ENCODE measurements at places on chromosomes 2 and 18. TPM values are rescaled to one million over a fixed set of nuclear protein-coding genes. Genes with fewer than 3 reads are reported as not detected.

TMEM127 gene
- total RNA-seq = 43.0 TPM

SP9 gene
- total RNA-seq = not detected

LAMA3 gene
- not detected for total RNA-seq

KIF5C gene
- 17.0 TPM for total RNA-seq

GRCh38 chr2:162328424-162329157 lies 10.1 kb upstream of the IFIH1 start:
- DNase-seq = no peak

- peaks cover 11% of the 10 kb centered on the region for H3K36me3 ChIP-seq
- H3K27ac ChIP-seq = peak overlapping the region; percentile 95
- DNase-seq = no peak
- H3K27me3 ChIP-seq = no peaks in the 10 kb centered on the region
These were observed 33.4 kb downstream of the ARHGAP25 start for GRCh38 chr2:68767996-68768395.

- peaks cover 19% of the 10 kb centered on the region for H3K4me1 ChIP-seq
- no peaks in the 10 kb centered on the region for H3K27me3 ChIP-seq
- DNase-seq = no peak
- no peak overlapping the region for H3K27ac ChIP-seq
- no peaks in the 10 kb centered on the region for H3K36me3 ChIP-seq
These were observed 1.3 kb downstream of the LAMA3 start for GRCh38 chr18:23690505-23691068.

- no peaks in the 10 kb centered on the region for H3K27me3 ChIP-seq
- H3K27ac ChIP-seq = peak overlapping the region; percentile 79
- DNase-seq = peak; percentile 62
- H3K36me3 ChIP-seq = no peaks in the 10 kb centered on the region
- peaks cover 38% of the 10 kb centered on the region for H3K4me1 ChIP-seq
- H3K4me3 ChIP-seq = no peak overlapping the region
These were observed 118.6 kb downstream of the ANKRD44 start for GRCh38 chr2:197191940-197192322.

DNA sequence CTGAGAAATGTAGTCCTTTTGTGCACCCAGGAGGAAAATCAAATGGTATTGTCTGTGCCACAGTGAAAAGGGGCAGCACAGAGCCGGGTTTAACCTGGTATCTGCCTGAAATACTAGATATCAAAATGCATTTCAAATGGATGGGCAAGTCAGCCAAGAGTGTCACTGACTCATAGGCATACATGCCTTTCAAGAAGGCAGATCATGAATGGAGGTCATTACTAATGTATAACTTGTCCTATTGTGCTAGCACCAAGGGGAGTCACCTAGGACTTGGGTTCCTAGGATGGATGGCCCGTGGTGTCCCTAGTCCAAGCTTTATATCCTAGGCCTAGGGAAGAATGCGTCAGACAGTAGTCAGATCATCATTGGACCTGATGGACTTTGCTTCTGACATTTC lies 49.9 kb downstream of the TCF7L1 start:
- H3K27ac ChIP-seq = no peak overlapping the region
- no peak for DNase-seq
- no peaks in the 10 kb centered on the region for H3K36me3 ChIP-seq
- no peak overlapping the region for H3K4me3 ChIP-seq
- no peaks in the 10 kb centered on the region for H3K27me3 ChIP-seq

DNA sequence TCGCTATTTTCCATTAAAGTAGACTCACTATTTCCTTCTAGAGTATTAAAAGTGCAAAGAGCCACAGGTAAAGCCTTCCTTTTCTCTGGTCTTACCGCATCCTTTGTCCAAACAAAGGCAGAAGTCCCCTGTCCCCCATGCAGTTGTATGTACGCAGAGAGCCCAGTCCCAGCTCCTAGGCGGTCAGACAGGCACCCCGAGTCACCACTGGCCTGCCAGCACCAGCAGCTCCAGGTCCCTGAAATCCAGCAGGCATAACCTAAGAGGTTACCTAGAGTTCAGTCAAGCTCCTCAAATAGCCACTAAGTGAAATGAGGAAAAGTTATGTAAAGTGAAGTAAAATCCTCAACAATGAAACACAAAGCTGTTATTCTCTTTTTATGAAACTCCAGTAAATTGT lies 60.4 kb upstream of the TWIST2 start:
- no peak for DNase-seq
- no peak overlapping the region for H3K27ac ChIP-seq
- no peak overlapping the region for H3K4me3 ChIP-seq
- H3K36me3 ChIP-seq = no peaks in the 10 kb centered on the region
- H3K27me3 ChIP-seq = peaks cover 28% of the 10 kb centered on the region

GRCh38 chr2:21165350-21165749 lies 41.6 kb downstream of the TDRD15 start:
- H3K27ac ChIP-seq = no peak overlapping the region
- H3K4me3 ChIP-seq = no peak overlapping the region
- no peaks in the 10 kb centered on the region for H3K4me1 ChIP-seq
- no peaks in the 10 kb centered on the region for H3K36me3 ChIP-seq

- no peaks in the 10 kb centered on the region for H3K27me3 ChIP-seq
- H3K27ac ChIP-seq = no peak overlapping the region
- H3K4me1 ChIP-seq = peaks cover 8% of the 10 kb centered on the region
These were observed 5.6 kb downstream of the CROCC2 start for GRCh38 chr2:240911641-240912265.

DNA sequence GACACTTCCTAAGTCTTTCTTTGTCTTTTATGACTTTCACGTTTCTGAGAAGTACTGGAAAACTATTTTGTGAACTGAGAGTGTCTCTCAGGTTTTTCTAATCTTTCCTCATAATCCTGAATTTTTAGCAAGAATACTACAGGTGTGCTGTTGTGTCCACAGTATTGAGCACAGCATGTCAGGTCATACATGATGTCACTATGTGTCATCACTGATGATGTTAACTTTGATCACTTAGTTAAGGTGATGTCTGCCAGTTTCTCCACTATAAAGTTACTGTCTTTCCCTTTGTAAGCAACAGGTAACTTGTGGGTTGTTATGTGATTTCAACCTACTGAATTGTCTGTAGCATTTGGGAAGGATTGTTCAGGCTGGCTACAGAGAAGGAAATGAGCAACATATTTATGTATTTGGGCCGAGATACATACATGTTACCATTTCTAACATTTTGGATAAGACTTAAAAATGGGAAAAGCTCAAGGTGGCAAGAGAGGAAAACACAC lies 11.1 kb downstream of the MATN3 start:
- H3K4me3 ChIP-seq = no peak overlapping the region
- H3K36me3 ChIP-seq = no peaks in the 10 kb centered on the region
- H3K27ac ChIP-seq = no peak overlapping the region
- DNase-seq = no peak

GRCh38 chr2:113711851-113712250 lies 44.6 kb downstream of the SLC35F5 start:
- H3K4me3 ChIP-seq = no peak overlapping the region
- H3K36me3 ChIP-seq = peaks cover 17% of the 10 kb centered on the region
- DNase-seq = no peak
- H3K27me3 ChIP-seq = no peaks in the 10 kb centered on the region
- H3K4me1 ChIP-seq = no peaks in the 10 kb centered on the region
- no peak overlapping the region for H3K27ac ChIP-seq

DNA sequence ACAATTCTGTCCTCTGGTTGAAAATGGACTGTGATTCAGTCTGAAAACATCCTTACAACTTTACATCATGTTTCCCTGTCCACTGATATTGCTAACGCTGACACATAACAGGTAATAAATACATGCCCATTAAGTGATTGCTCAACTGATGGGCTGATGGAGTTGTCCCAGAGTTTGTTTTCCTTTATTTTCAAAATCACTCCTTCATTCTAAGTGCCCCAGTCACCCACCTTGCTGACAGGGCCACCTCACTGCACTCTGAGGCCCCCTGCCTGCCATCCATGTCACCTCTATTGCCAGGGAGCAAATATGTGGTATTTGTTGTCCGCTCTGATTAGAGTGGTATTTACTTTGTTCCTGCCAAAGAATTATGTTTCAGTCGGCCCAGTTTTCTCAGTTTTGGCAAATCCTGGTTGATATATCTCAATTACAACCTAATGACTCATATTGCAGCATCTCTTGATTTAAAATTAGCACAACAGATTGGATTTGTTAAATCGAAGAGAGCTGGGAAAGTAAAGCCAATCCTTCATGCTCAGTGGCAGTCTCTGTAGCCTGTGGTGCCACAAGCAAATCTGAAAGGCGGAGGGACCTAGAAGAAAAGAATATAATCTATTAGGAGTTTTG lies 105.1 kb downstream of the RDH14 start:
- no peaks in the 10 kb centered on the region for H3K4me1 ChIP-seq
- no peaks in the 10 kb centered on the region for H3K36me3 ChIP-seq
- DNase-seq = no peak
- H3K27me3 ChIP-seq = peaks cover 3% of the 10 kb centered on the region

- H3K36me3 ChIP-seq = no peaks in the 10 kb centered on the region
- H3K27me3 ChIP-seq = peaks cover 8% of the 10 kb centered on the region
- H3K4me3 ChIP-seq = no peak overlapping the region
- DNase-seq = no peak
- no peaks in the 10 kb centered on the region for H3K4me1 ChIP-seq
- no peak overlapping the region for H3K27ac ChIP-seq
These were observed 121.2 kb downstream of the NRP2 start for GRCh38 chr2:205803500-205803899.

DNA sequence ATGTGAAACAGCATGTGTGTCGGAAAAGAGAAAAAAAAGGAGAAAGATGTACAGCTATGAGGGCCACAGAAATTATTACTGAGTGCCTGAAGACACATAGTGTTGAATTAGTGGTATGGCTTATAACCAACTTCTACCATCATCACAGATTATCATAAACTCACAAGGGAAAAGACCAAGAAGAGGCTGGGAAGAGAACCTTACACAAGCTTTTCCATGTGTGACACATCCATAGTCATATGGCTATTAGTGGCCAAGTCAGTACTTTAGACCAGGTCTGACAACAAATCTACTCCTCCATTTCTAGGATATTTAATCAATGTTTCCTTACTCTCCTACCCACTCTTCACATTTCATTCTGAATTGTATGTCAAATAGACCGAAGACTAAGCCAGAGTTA lies 3.5 kb upstream of the GALNT5 start:
- no peaks in the 10 kb centered on the region for H3K4me1 ChIP-seq
- no peak for DNase-seq
- H3K27me3 ChIP-seq = no peaks in the 10 kb centered on the region
- no peaks in the 10 kb centered on the region for H3K36me3 ChIP-seq

DNA sequence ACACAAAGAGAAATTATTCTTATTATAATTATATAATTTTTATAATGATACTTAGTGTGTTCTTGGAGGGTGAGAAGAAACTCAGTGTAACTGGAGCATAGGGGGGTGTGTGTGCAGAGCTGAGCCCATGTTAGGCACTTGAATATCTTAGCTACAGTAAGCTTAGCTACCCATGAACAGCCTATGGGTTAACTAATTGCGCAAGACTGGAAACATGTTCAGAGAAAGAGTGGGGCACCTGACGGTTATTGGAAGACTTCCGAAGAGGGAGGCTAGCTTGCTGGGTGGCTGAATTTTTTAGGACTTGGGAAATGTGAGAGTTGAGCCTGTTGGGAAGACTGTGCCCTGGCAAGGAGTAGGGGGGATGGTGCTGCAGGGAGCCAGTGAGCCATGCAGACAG lies 229.2 kb downstream of the SLC4A3 start:
- DNase-seq = no peak
- no peaks in the 10 kb centered on the region for H3K36me3 ChIP-seq
- no peak overlapping the region for H3K4me3 ChIP-seq
- H3K27ac ChIP-seq = no peak overlapping the region
- peaks cover 3% of the 10 kb centered on the region for H3K27me3 ChIP-seq

DNA sequence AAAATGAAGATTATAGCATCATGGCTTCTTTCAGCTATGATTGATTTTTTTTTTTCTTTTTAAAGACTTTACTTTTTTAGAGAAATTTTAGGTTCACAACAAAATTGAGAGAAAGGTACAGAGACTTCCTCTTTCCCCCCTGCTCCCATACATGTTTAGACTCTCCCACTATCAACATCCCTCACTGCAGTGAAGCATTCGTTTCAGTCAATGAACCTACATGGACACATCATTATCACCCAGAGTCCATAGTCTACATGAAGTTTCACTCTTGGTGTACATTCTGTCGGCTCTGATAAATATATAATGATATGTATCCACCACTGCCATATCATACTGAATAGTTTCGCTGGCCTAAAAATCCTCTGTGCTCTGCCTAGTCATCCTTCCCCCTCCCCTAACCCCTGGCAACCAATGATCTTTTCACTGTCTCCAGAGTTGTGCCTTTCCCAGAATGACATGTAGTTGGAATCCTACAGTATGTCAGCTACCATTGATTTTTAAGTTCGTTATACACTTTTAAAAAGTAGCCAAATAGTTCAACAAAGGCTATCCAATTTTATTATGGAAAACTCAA lies 86.8 kb downstream of the GPD2 start:
- no peak overlapping the region for H3K27ac ChIP-seq
- no peaks in the 10 kb centered on the region for H3K27me3 ChIP-seq
- H3K36me3 ChIP-seq = no peaks in the 10 kb centered on the region
- no peak overlapping the region for H3K4me3 ChIP-seq

DNA sequence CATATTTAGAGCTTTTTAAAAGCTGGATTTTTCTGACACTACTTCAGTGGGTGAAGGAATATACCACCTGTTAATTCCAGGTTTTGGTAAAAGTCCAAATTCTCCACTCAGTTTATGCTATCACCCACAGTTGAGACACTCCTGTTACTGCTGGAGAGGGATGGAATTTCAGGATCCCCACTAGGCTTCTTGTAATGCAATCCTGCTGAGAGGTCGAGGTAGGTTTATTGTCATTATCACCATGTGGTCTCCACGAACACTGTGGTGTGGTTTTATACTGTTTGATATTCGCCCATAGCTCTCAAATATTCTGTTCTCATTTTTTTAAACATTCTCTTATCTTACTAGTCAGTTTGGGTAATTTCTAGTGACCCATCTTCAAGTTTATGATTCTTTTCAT lies 167.9 kb downstream of the CCDC102B start:
- H3K27me3 ChIP-seq = no peaks in the 10 kb centered on the region
- no peak overlapping the region for H3K4me3 ChIP-seq
- no peaks in the 10 kb centered on the region for H3K36me3 ChIP-seq

DNA sequence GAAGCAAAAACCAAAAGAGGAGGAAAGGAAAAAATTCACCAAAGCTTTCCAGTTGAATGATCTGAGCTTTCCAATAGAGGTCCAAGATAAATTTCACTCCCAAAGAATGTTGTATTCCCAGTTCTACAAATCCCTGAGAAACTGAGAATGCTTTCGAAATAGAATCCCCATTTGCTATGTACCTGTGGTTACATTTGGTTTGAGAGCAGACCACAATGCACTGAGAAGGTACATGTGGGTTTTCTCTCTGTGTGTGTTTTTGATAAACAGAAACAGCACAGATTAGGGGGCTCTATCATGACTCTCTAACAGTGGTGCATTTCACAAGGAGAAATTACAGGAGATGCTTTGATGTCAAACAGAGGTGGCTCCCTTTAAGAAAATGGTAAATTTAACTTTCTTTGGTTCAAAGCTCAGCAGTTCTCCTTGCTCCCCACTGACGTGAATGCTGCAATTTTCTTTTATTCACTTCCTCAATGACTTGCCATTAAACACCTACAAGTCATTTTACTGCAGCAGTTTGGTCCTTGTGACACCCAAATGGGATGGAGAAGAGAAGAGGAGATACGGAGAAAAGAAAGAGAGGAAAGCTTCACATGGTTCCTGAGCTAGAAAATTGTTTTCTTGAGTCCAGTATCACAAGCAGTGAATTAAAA lies 108.7 kb downstream of the EPHA4 start:
- DNase-seq = no peak
- H3K4me1 ChIP-seq = peaks cover 32% of the 10 kb centered on the region
- no peak overlapping the region for H3K27ac ChIP-seq
- no peak overlapping the region for H3K4me3 ChIP-seq
- H3K27me3 ChIP-seq = no peaks in the 10 kb centered on the region
